Stimulated activated CD4-positive, alpha-beta T cell treated with anti-CD3 and anti-CD28 coated beads, Interleukin-15, amount 100 ng/mL, for 24 hours (primary cell): ENCODE measurements at places on chromosomes 7 and 10.

DNA sequence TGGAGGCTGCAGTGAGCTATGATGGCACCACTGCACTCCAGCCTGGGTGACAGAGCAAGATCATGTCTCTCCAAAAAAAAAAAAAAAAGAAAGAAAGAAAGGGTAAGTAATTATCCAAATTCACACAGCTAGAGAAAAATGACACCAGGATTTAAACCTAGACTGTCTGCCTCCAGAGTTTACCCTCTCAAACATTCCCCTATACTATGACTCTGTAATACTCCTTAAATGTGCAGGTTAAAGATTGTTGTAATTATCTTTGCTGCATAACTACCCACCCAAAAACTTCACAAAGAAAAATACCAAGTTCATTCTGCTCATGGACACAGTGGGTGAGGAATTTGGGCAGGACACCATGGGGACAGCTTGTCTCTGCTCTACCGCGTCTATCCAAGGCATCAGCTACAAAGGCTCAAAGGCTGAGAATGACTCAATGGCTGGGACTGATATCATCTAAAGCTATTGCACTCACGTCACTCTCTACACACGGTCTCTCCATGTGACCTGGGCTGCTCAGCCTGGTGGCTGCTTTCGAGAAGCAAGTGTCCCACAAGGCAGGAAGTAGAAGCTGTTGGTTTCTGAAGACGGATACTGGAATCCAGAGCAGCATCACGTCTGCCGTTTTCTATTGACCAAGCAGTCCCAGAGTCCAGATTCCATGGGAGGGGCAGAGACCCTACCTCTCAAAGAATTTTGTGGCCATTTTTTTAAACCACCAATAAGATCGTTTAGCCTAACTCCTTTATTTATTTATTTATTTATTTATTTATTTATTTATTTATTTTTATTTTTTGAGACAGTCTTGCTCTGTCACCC, 185.7 kb upstream of the AUTS2 start:
- DNase-seq, result peak; percentile 26

DNA sequence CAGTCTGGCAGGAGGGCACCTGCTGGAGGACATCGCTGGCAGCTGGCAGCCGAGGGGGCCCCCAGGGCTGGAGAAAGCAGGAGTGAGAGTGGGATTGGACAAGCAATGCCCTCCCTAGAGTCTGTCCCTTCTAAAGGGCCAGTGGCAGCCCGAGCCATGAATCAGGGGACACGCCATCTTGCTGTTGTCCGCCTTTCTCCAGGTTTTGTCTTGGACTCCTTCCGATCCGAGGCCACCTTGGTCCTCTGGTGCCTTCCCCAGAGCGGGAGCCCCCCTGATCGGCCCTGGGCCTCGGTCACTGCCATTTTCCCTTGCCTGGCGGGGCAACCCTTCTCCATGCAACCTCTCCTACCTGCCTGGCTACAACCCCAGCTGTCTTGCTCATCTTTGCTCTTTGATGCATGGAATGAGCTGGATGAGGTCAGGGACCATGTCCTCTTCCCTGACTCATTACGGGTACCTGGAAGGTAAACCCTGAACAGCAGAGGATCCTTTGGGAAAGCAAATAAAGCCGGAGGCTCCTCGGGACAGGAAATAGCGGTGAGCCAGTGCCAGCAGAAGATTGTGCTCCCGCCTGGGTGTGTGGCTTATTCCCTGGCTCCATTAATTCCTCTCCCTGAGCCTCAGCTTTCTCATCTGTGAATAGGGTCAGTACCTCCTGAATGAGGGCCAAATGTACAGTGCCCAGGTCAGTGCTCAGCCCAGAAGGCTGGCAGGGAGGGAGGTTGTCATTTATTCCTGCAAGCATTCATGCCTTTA, 112.0 kb downstream of the GRK5 start:
- DNase-seq, result no peak

GRCh38 chr7:80950550-80950967, 31.7 kb upstream of the SEMA3C start:
- DNase-seq, result no peak

GRCh38 chr7:13420726-13421125, 568.7 kb downstream of the ETV1 start:
- DNase-seq, result no peak
